Activated CD4-positive, alpha-beta T cell treated with anti-CD3 and anti-CD28 coated beads, Interleukin-2, Interleukin-6, amounts not matched to agents 100 ng/mL and 50 ng/mL, durations not matched to agents 16 hours and 8 hours (primary cell): ENCODE measurements at places on chromosomes 11 and 22.

DNA sequence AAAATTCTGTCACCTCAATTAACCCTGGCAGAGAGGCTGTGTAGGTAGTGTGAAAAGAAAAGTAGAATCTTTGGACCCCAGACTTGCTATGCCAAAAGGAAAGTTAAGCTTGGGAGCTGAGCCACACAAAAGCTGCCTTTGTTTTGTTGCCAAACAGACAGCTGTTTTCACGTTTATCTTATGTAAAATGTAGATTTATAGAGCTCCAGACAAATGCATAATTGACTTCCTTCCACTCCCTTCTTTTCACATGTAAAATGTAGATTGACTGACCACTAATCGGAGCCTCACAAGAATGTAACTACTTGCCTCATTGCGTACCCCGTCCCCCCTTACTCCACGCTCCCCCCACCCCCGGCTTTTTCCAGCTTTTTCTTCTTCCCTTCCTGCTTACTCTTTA is 2302.2 kb upstream of the RAG2 start:
- DNase-seq: no peak

- DNase-seq: no peak
Observed at GRCh38 chr11:71321433-71322191, 69.2 kb upstream of the SHANK2 start.

GRCh38 chr22:24310969-24311368 is 40.3 kb downstream of the SPECC1L start:
- DNase-seq: no peak

DNA sequence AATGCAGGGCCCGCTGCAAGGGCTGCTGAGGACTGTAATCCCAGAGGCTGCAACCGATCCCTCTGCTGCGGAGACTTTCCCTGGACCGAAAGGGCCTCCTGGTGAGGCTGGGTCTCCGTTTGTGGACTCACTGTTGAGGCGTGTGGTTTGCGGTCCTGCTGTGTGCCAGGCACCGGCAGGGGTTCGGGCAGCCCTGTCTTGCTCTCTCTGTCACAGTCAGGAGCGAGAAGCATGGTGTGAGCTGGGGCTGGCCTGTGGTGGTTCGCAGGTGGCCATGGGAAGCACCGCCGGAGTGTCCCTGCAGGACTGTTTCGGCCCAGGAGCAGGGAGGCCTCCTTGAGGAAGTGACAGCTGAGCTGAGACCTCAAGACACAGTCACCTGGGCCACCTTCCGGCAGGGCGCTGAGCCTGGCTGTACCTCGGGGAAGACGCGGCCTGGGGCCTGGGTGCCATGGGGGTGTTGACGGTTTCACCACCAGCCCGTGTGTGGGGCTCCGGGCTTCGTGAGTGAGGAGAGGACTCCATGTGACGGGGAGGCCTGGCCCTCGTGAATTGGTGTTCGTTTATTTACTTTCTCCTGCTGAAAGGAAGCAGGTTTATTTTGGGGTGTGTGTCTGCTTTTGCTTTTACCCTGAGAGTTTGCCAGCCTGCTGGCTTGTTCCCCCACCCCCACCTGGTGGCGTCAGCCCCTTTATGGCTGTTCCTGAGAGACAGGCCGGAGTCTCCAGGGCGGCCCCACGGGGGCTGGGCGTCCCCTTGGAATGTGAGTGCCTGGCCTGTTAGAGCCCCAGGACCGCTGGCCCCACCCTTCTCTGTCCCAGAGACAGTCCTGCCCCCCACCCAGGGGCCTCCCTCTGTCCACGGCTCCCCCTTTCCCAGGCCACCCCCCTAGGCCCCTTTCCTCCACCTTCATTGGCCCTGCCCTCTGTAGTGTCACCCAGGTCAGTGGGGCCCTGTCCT is 122.5 kb downstream of the KCNQ1OT1 start:
- DNase-seq: no peak

DNA sequence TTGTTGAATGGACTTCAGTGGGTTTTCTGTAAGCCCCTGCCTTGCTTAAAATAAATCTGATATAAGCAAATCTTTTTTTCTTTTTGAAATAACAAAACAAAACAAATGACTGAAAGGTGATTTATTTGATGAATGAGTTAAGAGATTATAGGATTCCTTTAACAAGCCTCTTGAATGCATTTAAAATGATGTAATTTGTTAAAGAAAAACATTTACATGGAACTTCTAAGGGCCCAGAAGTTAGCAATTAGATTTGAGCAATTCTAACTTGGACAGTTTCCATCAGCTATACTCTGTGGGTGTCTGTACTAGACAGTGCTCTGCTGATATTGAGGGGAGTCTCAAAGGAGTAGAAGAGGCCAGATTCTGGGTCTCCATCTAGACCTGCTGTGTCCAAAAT is 143.5 kb upstream of the RAG2 start:
- DNase-seq: no peak

DNA sequence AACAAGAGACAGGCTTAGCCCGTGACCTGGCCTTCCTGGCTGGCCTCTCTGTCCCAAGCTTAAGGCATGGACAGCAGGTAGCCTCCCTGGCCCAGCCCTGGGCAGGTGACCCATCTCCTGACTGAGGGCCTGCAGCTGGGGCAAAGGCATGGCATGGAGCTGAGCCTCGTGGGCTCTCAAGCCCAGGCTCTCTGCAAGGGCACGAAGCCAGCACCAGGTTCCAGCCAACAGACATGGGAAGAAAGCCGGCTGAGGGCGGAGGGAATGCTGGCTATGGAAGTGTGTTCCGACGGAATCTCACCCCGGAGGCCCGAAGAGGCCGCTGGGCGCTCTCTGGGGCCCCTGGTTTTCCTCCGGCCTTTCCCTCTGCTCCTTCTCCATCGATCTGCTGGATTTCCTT is 12.9 kb downstream of the DNAL4 start:
- DNase-seq: no peak

GRCh38 chr11:104682206-104682605 is 216.1 kb downstream of the CASP12 start:
- DNase-seq: no peak

GRCh38 chr11:124884340-124884739 is 13.3 kb downstream of the ROBO4 start:
- DNase-seq: no peak

DNA sequence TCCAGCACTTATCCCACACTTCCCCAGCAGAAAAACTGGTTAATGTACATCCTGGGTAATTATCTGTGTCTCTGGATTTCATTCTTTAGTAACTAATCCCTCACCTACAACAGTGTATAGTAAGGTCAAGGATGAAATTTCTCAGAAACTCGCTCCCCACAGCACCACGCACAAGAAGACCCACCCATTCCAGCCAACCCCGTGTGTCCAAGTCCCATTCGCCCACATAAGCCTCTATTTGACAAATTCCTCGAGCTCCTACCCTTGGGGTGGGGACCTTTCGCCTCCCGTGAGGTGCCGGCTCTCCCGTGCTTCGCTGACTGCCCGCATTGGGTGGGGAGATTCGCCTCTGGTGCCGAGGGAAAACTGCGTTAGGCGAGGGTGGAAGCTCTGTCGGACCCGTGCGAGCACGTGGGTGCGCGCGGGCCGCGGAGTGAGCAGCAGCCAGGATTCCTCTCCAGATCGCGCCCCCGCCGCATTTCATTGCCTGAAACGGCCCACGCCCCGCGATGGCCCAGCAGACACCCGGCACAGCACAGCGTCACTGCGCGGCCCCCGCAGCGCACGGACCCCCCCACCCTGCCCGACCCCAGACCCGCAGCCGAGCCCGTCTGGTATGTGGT is 866 bp downstream of the EXPH5 start:
- DNase-seq: peak; percentile 27

DNA sequence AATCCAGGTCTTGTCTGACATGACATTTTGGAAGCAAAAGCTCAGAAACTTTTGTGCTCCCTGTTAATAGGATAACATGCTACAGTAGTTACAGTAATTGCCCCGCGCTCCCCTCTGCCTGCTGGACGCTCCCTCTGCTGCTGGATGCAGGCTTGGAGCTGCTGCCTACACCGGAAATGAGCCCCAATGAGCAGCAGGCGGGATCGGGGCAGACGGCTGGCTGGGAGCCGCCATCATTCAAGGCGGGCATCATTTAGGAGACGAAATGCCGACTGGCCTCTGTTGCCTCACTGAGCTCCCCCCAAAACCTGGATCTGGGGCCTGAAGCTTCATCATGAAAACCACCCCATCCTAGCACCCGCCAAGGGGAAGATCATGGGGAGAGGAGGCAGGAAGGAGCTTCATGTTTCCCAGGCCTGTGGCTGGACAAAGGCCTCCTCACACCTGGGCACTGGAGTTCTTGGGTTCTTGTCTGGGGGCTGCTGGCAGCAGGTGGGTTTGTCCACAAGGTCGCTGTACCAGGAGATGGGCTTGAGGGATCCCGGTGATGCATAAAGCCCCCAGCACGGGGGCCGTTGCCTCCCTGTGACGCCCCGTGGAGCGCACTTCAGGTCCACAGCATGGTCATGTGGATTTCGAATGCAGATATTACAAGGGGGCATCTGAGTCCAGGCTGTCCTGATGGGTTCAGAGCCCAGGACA is 664.3 kb downstream of the BRD1 start:
- no peak for DNase-seq

DNA sequence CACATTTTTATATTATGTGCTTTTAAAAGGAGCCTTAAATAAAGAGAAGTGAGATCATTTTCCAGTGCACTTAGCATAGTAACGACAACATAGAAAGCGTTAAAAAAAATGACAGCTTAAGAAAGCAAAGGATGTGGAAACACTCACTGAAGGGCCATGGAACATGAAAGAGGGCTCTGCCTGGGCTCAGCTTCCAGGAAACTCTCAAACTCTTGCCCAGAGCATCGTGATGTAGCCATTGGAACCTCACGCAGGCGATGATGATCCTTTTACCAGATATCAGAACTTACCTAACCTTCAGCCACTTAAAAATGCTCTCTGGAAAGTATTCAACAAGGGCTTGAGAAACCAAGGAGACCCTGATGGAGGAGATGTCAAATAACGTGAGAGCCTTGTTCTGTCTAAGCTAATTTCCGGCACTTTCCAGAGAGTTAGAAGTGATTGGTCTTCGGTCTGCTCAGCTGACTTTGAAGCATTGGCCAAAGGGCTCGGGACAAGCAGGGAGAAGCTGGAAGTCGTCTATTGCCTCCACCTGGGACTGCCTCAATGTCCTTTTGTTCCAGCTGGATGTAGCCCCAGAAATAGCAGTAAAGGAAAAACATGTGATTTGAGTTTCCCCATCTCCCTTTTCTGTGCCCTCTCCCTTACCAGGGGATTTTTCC is 21.5 kb upstream of the ETS1 start:
- no peak for DNase-seq

DNA sequence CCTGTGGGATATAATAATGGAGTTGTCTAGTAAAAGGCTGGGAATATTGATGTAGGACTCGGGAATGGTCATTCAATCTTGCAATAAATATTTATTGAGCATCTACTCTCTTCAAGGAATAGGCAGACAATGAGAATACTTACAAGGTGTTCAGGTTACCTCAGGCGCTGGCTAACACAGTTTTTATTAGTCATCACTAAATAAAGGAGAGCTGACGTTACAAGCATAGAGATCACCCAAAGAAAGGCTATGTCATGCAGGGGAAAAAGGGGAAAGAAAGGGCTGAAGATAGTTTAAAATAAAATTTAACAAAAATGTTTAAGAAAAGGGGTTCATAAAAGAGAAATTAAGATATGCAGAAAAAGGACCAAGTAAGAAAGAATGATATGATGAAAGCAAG is 15.8 kb upstream of the CTSC start:
- DNase-seq: no peak

- no peak for DNase-seq
Observed at GRCh38 chr11:20026629-20027555, 133.4 kb downstream of the DBX1 start.

- no peak for DNase-seq
Observed at GRCh38 chr11:65525546-65526480, 930 bp downstream of the SCYL1 start.

DNA sequence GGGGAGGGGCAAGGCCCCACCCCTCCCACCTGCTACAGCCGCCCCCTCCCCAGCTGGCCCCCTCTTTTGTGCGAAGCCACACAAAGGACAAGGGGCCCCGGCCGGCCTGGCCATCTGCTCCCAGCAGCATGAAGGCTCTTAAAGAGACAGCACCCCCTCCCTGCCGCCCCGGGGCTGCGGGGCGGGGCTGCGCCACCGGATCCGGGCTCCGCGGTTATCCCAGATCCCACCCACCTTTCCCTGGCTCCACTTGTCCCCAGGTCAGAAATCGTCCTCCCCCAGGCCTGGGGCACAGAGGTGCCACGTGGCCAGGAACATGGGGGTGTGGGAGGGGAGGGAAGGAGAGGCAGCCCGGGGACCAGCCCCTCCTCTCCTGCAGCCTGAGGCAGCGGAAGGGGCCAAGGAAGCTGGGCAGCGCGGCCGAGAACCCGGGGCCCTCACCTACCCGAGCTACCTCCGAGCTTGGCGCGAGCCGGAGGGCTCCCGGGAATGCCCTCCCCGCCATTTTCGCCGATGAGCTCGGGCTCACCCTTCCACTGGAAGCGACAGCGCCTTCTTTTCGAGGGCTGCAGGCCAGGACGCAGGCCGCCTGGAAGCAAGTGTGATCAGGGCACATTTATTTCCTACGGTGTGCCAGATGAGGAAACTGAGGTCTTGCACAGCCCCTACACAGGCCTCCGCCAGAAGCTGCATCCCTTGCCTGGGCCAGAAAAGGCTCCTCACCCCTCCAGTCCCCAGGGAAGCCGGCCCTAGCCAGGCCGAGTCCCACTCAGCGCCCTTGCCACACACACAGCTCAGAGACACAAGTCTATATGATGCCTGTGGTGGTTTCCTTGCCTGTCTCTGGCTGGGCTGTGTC is 2.5 kb upstream of the RCOR2 start:
- DNase-seq: no peak

DNA sequence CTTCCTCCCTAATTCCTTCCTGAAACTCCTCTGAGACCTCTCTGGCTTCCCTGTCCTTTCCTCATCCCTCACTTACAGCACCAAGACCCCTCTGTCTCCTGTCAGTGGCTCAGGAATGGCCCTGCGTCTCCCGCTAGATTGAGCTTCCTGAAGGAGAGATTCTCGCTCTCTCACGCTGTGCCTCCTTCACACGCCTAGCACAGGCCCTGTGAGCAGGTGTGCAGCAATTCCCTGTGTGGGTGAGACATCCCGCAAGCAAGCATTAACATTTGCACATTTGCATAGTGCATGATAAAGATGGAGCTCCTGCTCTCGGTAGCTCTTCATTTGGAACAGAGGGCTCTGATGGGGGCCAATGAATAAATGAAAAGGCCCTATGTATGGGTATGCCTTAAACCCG is 159.8 kb downstream of the ADAMTS15 start:
- DNase-seq: no peak

- peak; percentile 74 for DNase-seq
Observed at GRCh38 chr22:24521791-24522245, 26.7 kb downstream of the UPB1 start.

GRCh38 chr22:44468973-44469372 is 29.1 kb downstream of the RTL6 start:
- DNase-seq: no peak

- DNase-seq: no peak
Observed at GRCh38 chr22:37690901-37691504, 4.9 kb downstream of the NOL12 start.
